Activated T-helper 17 cell treated with anti-CD3 and anti-CD28 coated beads, Interleukin-2, amount 50 U/mL, for 72 hours (primary cell): ENCODE measurements at places on chromosomes 2 and 18. TPM values are rescaled to one million over a fixed set of nuclear protein-coding genes. Genes with fewer than 3 reads are reported as not detected.
A peak's percentile ranks its signal among the peaks of the same experiment; 100 is the strongest.

SLC40A1 gene
- total RNA-seq: 1.1 TPM

GKN1 gene
- total RNA-seq: not detected

PLGLB1 gene
- 2.4 TPM for total RNA-seq

STPG4 gene
- 0.19 TPM for total RNA-seq

CRYBA2 gene
- not detected for total RNA-seq

FABP1 gene
- not detected for total RNA-seq

CNTNAP5 gene
- not detected for total RNA-seq

TUBA3E gene
- total RNA-seq: not detected

CNRIP1 gene
- total RNA-seq: not detected

NXPH2 gene
- not detected for total RNA-seq

CYS1 gene
- total RNA-seq: not detected

ACMSD gene
- total RNA-seq: not detected

MROH2A gene
- not detected for total RNA-seq

DNA sequence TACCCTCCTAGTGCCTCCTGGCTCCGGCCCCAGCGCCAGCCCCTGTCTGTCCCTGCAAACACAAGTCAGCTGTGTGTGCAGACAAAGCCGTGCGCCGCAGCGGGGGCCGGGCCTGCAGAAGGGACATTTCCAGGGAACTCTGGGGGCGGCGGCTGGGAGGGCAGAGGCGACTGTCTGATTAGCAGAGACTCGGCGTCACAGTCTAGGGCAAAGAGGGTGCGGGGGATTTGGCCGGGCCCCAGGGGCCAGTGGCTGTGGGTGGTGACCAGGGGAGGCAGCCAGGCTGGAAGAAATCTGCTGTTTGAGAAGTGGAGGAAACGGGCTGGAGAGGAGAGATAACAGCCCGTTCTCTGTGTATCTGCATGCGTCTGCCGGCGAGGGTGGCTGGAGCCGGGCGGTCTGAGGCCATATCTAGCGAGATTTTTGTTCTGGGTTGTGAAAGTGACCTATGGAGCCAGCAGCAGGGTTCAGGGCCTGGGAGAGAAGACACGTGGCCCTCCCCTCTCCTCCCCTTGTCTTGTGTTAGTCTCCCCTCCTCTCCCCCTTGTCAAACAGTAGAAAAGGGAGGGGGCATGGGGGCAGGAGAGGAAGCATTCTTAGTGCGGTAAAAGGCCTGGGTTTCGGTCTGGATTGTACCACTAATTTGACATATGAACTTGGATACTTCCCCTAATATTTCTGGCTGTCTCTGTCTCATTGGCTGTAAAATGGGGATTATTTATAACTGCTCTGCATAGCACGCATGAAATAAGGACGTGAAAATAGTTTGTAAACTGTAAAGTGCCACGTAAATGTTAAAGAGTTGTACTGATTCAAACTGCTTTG is 169.4 kb downstream of the SMAD7 start:
- peaks cover 27% of the 10 kb centered on the region for H3K4me1 ChIP-seq
- H3K27ac ChIP-seq: no peak overlapping the region

DNA sequence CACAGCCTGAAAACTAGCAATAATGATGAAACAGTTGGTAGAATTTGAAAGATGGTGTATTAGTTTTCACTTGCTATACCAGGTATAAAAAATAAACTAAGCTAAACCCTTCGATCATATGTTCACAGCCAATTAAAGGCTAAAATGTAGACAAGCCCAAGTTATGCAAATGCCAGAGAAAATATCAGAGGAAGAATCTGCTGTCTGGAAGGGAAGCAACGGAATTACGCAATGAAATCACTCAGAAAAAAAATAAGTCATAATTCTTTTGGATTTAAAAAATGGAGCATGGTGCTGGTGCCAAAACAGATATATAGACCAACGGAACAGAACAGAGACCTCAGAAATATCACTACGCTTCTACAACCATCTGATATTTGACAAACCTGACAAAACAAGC is 108.3 kb downstream of the ARL4C start:
- H3K27me3 ChIP-seq: no peaks in the 10 kb centered on the region
- no peaks in the 10 kb centered on the region for H3K36me3 ChIP-seq
- H3K27ac ChIP-seq: no peak overlapping the region
- no peak for ATAC-seq
- H3K4me3 ChIP-seq: no peak overlapping the region
- H3K4me1 ChIP-seq: peaks cover 20% of the 10 kb centered on the region

DNA sequence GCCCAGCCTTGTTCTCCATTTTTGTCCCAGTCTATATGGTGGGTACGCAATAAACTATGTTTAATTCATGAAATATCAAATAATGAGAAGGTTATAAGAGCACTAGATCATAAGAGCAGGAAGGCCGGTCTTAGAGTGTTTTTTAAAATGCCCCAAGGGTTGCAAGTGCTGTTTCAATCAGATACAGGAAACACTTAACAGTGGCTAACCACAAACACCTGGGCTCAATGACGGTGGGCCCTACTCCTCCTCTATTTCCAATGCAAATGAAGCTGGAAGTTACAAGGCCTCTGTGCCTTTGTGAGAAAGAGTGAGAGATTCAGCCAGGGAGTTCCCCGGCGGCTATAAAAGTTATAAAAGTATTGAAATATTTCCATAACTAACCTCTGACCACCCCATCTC is 18.9 kb upstream of the WDR33 start:
- peak; percentile 98 for ATAC-seq
- H3K27me3 ChIP-seq: no peaks in the 10 kb centered on the region
- no peaks in the 10 kb centered on the region for H3K36me3 ChIP-seq
- H3K4me3 ChIP-seq: peak overlapping the region; percentile 69

GRCh38 chr18:12325726-12326245 is 17.7 kb downstream of the TUBB6 start:
- H3K4me3 ChIP-seq: no peak overlapping the region
- no peaks in the 10 kb centered on the region for H3K27me3 ChIP-seq
- H3K27ac ChIP-seq: no peak overlapping the region
- peaks cover 74% of the 10 kb centered on the region for H3K36me3 ChIP-seq

GRCh38 chr2:121171625-121172119 is 113.3 kb downstream of the TFCP2L1 start:
- ATAC-seq: peak; percentile 53
- H3K36me3 ChIP-seq: no peaks in the 10 kb centered on the region
- no peak overlapping the region for H3K4me3 ChIP-seq

DNA sequence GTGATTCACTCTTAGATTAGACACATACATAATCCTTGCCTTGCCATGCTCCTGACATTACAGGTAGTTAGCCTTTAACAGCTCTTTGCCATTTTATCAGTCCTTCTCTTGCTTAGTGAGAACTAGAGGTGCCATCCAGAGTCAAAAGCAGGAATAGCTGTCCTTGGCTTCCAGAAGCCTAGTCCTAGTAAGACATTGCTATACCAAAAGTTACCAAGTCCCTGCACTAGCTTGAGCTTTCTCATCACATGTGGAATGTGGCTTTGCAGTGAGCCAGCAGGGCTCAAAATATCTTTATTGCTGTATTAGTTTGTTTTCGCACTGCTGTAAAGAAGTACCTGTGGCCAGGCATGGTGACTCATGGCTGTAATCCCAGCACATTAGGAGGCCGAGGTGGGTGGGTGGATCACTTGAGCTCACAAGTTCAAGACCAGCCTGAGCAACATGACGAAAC is 104.7 kb upstream of the NOSTRIN start:
- no peaks in the 10 kb centered on the region for H3K4me1 ChIP-seq
- no peak for ATAC-seq
- H3K27me3 ChIP-seq: no peaks in the 10 kb centered on the region
- H3K4me3 ChIP-seq: no peak overlapping the region
- H3K27ac ChIP-seq: no peak overlapping the region
- H3K36me3 ChIP-seq: peaks cover 14% of the 10 kb centered on the region

DNA sequence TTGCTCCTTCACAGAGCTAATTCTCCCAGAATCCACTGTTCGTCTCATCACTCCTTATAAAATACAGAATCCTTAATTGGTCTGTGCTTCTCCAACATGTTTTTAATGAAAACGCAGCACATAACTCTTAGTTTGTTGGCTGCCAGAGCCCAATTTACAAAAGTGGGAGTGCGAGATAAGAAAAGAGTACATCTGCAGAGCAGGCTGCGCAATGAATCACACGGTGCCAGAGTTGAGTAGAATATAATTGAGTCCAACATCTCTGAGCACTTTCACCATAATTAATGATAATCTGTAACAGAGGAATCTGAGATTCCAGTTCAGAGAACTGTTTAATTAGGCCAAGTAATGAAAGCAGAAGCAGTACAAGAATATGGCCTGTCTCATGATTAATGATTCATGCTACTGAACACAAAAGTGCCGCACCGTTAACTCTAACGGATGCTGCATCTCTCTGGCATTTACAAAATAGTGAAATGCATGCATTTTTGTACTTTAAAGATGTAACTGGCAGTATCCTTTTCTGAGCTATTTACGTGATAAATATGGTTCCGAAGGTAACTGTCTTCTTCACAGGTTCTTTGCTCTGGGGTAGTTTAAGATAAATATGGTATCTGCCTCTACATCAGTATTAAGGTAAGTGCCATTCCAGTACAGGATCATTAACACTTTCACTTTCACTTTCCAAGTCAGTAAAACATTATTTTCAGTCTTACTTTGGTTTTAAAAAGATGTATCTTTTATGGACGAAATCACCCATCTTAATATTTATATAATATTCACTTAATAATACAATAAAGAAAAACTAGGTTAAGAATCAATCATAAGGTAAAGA is 785.6 kb downstream of the NR4A2 start:
- no peak overlapping the region for H3K4me3 ChIP-seq
- no peaks in the 10 kb centered on the region for H3K4me1 ChIP-seq
- H3K27me3 ChIP-seq: no peaks in the 10 kb centered on the region
- no peak overlapping the region for H3K27ac ChIP-seq

DNA sequence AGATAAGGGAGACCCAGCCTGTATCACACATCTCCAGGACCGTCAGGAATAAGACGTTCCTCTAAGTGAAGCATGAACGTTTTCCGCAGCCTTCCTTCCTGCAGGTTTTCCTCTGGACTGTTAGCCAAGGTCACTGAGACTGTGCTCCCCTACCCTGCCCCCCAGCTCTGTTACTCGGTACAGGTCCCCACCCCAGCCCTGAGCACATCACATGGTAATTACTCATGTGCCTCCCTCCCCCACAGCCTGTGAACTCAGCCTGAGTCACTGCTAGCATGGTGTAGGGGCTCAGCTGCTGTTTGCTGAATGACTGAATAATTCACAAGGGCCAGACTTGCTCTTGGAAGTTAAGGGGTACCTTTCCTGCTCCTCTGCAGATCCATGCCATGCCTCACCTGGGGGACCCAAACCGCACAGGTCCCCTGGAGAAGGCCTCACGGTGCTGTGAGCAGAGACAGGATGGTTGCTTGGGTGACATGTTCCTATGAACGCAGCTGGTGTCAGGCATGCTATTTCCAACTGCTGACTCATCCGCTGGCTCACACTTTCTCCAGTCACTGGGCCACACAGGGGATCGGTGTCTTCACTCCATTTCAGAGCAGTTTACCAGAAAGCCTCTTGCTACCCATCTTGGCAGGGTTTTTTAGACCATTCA is 88.2 kb downstream of the PLB1 start:
- peaks cover 23% of the 10 kb centered on the region for H3K4me1 ChIP-seq
- peak overlapping the region; percentile 74 for H3K27ac ChIP-seq
- no peaks in the 10 kb centered on the region for H3K27me3 ChIP-seq
- no peaks in the 10 kb centered on the region for H3K36me3 ChIP-seq
- peak; percentile 96 for ATAC-seq

- ATAC-seq: no peak
- H3K4me1 ChIP-seq: no peaks in the 10 kb centered on the region
- H3K27ac ChIP-seq: no peak overlapping the region
- H3K36me3 ChIP-seq: no peaks in the 10 kb centered on the region
- no peak overlapping the region for H3K4me3 ChIP-seq
Observed at GRCh38 chr18:62458868-62459716, 63.7 kb upstream of the ZCCHC2 start.

GRCh38 chr2:85772841-85773491 is 19.2 kb downstream of the ATOH8 start:
- H3K36me3 ChIP-seq: no peaks in the 10 kb centered on the region
- peaks cover 28% of the 10 kb centered on the region for H3K27me3 ChIP-seq
- no peak overlapping the region for H3K4me3 ChIP-seq
- H3K27ac ChIP-seq: no peak overlapping the region

DNA sequence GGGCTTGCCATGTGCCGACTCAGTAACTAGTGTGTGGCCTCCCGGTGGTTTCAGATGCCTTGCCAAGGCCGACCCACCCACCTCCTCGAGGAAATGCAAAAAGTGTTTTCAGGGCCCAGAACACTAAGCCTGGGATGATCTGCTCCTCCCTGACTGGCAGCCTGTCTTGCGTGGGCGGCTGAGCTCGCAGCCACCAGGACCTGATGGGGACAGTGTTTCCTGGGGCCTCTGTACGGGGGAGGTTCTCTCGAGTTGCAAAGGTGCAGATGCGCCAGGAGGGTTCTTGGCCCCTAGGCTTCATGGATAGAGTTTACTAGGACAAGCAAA is 85.2 kb downstream of the GLI2 start:
- ATAC-seq: no peak
- no peaks in the 10 kb centered on the region for H3K4me1 ChIP-seq
- no peaks in the 10 kb centered on the region for H3K36me3 ChIP-seq
- H3K27me3 ChIP-seq: no peaks in the 10 kb centered on the region

DNA sequence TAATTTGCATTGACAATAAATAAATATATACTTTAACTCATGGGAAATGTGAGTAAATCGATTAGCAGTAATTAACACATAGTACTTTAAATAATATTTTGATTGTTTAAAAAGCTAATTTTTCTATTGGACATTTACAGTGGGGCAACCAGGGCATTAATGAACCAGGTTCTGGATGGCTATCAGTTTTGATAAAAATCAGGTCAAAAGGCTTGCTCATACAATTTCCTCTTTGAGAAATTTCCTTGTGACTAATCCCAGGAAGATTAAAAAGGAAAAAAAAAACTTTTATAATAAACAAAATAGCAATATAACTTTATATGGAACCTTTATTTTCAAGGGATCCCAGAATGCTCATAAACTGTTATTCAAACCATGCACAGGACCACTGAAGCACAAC is 497.2 kb upstream of the ZEB2 start:
- H3K4me1 ChIP-seq: no peaks in the 10 kb centered on the region
- no peaks in the 10 kb centered on the region for H3K27me3 ChIP-seq
- ATAC-seq: no peak
- H3K4me3 ChIP-seq: no peak overlapping the region
- H3K27ac ChIP-seq: no peak overlapping the region

GRCh38 chr18:10860928-10861327 is 288.4 kb downstream of the PIEZO2 start:
- peaks cover 20% of the 10 kb centered on the region for H3K27me3 ChIP-seq
- H3K27ac ChIP-seq: no peak overlapping the region
- no peak overlapping the region for H3K4me3 ChIP-seq
- no peaks in the 10 kb centered on the region for H3K4me1 ChIP-seq
- ATAC-seq: no peak

- H3K36me3 ChIP-seq: no peaks in the 10 kb centered on the region
- peaks cover 3% of the 10 kb centered on the region for H3K27me3 ChIP-seq
- H3K4me3 ChIP-seq: no peak overlapping the region
- no peak for ATAC-seq
- H3K27ac ChIP-seq: no peak overlapping the region
- no peaks in the 10 kb centered on the region for H3K4me1 ChIP-seq
Observed at GRCh38 chr18:59669872-59670657, 27.2 kb downstream of the CCBE1 start.

DNA sequence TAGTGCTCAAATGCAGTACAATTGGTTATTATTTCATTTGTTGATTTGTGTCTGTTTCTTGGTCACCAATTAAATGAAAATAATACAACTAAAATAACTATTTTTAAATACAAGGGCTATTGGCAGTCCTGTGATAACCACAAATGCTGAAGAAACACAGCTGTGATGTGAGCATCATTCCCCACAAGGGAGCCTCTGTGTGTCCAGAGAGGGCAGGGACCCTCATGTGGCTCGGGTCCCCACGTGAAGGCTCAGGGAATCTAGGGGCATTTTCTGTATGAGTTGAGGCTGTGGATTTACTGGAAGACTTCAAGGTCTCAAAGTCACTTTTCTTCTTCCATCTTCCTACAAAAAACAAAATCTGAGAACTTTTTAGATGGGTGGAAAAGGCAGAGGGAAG is 316.1 kb upstream of the RAB12 start:
- H3K4me3 ChIP-seq: no peak overlapping the region
- H3K4me1 ChIP-seq: no peaks in the 10 kb centered on the region
- no peaks in the 10 kb centered on the region for H3K36me3 ChIP-seq
- no peak overlapping the region for H3K27ac ChIP-seq
